Activated CD4-positive, CD25-positive, alpha-beta regulatory T cell treated with anti-CD3 and anti-CD28 coated beads, Interleukin-2, amount 50 U/mL, for 24 hours (primary cell): ENCODE measurements at places on chromosomes 1 and 21.

DNA sequence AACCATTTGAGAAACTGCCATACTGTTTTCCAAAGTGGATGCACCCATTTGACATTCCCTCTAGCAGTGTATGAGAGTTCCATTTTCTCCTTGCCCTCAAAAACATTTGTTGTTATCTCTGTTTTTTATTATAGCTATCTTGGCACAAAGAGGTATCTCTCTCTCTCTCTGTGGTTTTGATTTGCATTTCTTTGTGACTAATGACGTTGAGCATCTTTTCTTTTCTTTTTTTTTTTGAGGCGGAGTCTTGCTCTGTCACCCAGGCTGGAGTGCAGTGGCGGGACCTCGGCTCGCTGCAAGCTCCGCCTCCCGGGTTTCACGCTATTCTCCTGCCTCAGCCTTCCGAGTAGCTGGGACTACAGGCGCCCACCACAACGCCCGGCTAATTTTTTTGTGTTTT is 17.4 kb upstream of the ZMYM6 start:
- no peak for ATAC-seq

- no peak for ATAC-seq
Measured at GRCh38 chr1:33965086-33965485, 101.2 kb downstream of the HMGB4 start.

- no peak for ATAC-seq
Measured at GRCh38 chr1:239566074-239566473, 179.7 kb downstream of the CHRM3 start.

GRCh38 chr1:230937371-230937770 is 41.3 kb downstream of the TTC13 start:
- no peak for ATAC-seq

GRCh38 chr1:5994713-5995621 is 2.7 kb upstream of the NPHP4 start:
- ATAC-seq: peak; percentile 7
